ENCODE measurements at places on chromosomes 4 and X.

DNA sequence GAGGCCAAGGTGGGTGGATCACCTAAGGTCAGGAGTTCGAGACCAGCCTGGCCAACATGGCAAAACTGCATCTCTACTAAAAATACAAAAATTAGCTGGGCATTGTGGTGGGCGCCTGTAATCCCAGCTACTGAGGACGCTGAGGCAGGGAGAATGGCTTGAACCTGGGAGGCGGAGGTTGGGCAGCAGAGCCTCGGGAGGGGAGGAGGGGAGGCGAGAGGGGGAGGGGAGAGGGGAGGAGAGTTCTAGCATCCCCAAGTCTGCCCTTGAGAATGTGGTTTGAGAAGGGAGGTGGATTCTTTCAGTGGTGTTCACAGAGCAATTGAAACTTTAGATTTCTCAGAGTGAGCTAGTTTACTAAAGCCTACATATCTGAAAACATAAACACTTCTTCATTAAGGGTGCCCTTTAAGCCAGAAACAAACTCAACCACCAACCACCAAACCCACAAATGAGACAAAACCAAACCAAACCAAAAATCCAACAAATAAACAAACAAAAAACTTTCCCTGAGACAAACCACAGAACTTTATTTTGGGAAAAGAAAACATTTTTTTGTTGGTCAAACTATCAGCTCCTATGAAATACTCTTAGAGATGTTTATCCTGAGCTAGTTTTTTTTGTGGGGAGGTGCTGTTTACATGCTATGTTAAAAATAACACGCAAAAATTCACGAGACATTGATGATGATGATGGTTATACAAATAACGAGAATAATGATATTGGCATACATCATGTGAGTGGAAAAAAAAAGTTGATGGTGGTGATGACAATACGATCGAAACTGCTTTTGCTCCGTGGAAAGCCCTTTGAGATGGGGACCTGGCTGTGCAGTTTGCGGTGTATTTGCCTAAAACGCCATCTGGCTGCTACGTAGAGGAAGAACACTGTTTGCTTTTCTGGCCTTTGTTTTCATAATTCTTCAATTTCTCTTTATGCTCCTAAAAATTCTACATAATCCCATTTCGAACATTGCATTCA, 98.2 kb upstream of the PRKX start:
- peak; percentile 50 for DNase-seq

GRCh38 chrX:69178592-69178991, 13.3 kb upstream of the PJA1 start:
- DNase-seq, result no peak

DNA sequence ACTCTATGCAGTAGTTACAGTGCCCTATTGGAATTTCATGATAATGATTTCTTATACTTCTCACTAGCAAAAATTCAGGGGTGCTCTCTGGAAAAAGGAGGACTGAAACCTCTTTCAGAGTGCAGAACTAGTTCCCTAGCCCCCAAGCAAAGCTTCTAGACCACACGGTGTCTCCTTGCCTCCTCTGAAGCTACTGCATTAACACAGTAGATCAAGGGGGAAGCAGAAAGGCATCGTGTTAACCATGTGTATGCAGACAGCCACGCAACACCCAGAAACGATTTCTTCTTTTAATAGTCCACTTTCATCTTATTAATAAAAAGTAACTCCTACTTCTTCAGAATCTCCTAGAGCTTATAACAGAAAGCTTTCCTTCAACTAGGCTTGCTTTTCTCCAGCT, 44.7 kb downstream of the MAML3 start:
- DNase-seq, result no peak

- no peak for DNase-seq
These were observed 85.7 kb upstream of the TENT5D start for GRCh38 chrX:80334583-80334982.

DNA sequence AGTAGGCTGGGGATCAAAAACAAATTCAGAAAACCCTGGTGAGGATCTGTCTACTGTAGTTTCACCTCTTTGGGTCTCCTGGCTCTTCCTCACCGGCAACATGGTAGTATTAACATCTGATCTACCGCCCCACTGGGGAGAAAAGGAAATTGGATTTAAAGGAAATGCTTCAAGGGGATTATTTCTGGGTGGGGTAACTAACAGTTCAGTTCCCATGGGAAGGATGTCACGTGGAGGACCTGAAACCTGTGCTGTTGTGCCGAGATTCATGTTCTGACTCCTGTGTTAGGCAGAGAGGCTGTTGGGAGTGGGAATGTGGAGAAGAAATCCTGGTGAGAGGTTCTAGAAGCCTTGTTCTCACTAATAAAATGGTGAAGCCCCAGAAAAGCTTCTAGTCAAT, 254.4 kb downstream of the BCOR start:
- DNase-seq, result no peak

DNA sequence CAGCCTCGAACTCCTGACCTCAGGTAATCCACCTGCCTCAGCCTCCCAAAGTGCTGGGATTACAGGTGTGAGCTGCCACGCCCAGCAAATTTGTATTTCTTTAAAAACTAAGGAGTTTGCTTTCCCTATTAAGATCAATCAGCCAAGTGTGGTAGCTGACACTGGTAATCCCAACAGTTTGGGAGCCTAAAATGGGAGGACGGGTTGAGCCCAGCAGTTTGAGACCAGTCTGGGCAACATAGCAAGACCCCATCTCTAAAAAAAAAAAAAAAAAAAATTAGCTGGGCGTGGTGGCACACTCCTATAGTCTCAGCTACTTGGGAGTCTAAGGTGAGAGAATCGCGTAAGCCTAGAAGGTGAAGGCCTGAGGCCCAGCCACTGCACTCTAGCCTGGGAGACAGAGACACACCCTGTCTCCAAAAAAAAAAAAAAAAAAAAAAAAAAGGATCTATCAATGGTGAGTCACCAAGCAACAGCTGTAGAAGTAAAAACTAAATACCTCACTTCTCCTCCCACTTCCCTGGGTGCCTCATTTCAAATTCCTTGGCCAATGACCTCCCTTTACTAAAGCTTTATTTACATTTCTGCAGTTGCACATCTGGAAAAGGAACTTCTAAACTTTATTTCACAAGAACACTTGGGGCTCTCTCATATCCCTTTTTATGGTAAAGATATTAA, 54.5 kb downstream of the LDB2 start:
- peak; percentile 93 for DNase-seq

- DNase-seq, result peak; percentile 43
These were observed 412 bp downstream of the SLC10A3 start for GRCh38 chrX:154490021-154490413.

GRCh38 chrX:120781403-120781802, 94.3 kb downstream of the CT47B1 start:
- peak; percentile 48 for DNase-seq

DNA sequence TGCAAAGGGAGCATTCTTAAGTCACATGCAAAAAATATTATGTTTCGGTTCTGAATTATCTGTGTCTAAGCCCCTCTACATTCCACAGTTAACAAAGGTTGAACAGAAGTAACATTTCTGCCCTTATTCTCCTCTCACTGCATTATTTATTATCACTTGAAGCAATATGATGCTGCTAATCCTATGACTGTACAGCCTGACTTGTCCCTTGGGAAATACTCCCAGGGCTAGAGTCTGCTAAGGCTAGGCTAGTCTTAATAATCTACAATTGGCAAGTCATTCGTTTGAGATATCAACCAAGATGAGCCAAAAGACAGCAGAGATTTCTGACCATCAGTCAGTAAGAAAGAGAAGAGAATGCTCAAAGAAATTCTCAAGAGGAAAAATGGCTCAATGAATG, 226.9 kb upstream of the HCCS start:
- peak; percentile 79 for DNase-seq

- no peak for DNase-seq
These were observed 1008.5 kb upstream of the LCORL start for GRCh38 chr4:19030048-19030447.

DNA sequence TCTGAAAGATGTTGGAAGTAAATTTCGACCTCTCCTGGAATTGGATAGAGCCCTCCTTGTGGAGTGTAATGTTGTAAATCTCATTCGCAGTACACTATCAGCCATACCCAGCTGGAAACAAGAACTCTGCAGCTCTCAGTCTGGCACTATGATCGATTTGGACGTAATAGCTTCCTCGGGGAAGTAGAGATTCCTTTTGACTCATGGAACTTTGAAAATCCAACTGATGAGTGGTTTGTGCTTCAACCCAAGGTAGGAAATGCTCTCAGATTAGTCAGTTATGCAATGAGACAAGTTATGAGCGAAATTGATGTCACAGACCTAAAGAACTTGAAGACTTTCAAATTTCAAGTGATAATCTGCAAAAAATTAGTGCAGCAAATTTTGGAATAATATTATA, 103.9 kb downstream of the SYTL5 start:
- no peak for DNase-seq

- no peak for DNase-seq
These were observed 66.6 kb downstream of the ASMT start for GRCh38 chrX:1681439-1681838.

DNA sequence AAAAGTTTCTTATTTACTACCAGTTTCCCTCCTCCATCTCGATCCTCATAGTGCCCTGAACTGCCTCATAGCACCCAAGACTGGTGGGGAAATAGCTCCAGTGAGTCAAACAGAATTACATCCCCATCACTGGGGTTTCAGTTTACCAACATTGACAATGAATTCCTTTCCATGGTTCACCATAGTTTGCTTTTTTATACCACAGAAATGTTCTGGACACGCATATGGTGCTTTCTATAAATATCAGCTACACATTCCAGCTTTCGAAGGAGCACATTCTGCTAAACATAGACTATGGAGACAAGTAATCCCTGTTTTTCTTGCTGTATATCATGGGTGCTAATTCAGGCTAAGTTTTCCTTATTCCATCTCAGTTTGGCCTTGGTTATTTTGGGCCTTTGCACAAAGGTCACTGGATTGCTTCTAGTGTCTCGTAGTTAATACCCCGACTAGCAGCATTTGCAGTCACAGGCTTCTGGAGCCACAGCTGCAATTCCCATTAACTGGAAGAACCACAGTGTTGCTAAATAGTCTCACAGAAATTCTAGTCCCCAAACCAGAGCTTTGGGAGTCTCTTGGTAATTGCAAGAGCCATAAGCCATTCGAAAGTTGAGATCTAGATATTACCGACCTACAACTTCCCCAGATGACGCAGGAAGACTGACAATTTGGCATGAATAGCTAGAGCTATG, 53.4 kb upstream of the TRPC3 start:
- DNase-seq, result peak; percentile 64

DNA sequence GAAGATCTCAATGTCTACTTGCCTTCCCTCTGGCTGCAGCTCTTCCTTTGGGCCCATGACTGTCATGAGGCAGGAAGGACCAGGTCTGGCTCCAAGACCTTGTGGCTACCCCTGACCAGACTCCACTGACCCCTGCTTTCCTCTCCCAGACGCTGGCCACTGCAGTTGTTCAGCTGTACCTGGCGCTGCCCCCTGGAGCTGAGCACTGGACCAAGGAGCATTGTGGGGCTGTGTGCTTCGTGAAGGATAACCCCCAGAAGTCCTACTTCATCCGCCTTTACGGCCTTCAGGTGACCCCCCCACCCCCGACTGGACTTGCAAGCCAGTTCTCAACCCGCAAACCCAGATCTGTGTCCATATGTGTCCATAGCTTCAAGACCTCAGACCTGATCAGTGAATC, 535 bp downstream of the WAS start:
- no peak for DNase-seq

DNA sequence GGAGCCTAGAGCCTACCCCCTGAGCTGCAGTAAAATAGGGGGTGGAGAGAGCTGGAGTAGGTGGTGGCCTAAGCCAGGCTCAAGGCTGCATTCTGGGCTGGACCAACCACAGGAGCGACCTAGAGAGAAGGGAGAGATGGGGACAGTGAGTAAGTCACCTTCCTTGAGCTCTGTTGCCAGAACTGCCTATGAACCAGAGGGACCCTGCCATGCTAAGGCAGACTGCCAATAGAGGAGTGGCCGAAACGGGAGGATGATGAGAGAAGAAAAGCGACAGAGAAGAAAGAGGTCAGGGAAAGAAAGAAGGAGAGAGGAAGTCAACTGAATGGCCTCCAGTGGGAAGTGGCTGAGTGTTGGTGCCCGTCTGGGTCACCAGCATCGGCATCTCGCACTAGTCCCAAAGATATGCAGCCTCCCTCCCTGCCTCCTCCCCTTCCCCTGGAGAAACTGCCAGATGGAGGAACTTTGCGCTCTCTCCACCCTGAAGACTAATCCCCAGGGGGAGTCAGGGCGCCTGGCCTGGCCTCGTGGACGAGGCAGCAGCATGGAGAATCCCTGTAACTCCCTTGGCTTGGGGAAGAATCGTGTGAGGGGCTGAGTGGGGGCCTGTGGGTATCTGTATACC, 28.8 kb downstream of the ELF4 start:
- peak; percentile 43 for DNase-seq

GRCh38 chr4:100644150-100644549, 126.3 kb upstream of the EMCN start:
- no peak for DNase-seq

DNA sequence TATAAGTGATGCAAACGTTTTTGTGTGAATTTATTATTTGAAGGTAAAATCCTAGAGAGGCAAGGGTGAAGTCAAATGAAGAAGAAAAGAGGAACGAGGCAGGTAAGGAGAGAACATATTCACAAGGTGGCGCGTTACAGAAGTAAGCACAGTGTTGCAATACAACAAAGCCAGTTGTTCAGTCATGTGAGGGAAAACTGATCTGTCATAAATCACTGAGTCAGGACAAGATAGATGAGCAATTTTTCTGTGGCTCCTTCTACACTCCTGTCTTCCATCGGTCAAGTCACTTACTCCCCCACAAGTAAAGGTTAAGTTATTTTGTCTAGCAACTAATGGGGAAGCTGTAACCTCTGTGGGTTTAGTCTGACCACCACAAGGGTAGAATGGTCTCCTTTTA, 203.0 kb upstream of the GK2 start:
- no peak for DNase-seq

- DNase-seq, result no peak
These were observed 11.6 kb downstream of the ABCD1 start for GRCh38 chrX:153736071-153736820.

DNA sequence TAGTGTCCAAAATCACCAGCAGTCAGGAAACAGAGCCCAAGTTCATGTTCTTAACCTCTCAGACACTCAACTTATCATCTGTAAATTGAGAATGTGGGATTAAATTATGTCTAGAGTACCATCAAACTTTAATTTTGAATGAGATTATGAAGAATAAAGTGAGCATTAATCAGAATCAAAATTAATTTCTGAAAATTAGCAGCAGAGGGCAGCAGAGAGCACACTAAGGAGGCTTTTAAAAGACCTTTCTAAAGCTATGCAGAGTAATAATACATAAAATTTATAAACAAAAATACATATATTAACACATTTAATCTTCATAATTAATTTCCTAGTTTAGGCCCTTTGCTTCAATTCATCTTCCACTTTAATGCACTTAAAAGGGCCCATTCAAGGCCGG, 7.1 kb downstream of the TASL start:
- peak; percentile 10 for DNase-seq

GRCh38 chr4:118281611-118282442, 71.0 kb downstream of the PRSS12 start:
- peak; percentile 58 for DNase-seq

- DNase-seq, result no peak
These were observed 40.8 kb upstream of the FAT1 start for GRCh38 chr4:186764457-186764856.

- DNase-seq, result no peak
These were observed 19.8 kb upstream of the ZXDA start for GRCh38 chrX:57930051-57930450.

GRCh38 chrX:24241822-24242648, 71.8 kb downstream of the SUPT20HL2 start:
- peak; percentile 18 for DNase-seq

Data from AG10803 (cell line).